ENCODE measurements at places on chromosomes 1 and 21. TPM values are rescaled to one million over a fixed set of nuclear protein-coding genes. Genes with fewer than 3 reads are reported as not detected.

Gene TMEM200B
- 11.0 TPM for total RNA-seq

DNA sequence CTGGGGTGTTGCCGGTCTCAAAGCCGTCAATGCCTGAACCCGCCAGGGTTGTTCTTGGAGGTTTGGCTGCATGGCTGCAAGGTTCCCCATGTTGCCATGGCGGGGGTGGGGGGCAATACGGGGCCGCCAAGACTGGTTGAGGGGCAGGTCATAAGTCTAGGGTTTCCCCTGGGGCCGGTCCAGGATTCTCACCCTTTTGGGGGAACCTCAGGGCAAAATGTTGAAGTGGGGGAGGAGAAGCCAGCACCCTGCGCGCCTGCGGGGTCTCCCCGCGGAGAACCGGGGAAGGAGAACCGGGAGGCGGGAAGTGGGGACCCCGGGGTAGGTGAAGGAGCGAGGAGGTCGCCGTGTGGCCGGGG lies 401 bp upstream of the ARHGEF10L start:
- H3K27me3 ChIP-seq = no peaks in the 10 kb centered on the region
- peaks cover 23% of the 10 kb centered on the region for H3K4me1 ChIP-seq
- no peak for DNase-seq
- H3K27ac ChIP-seq = no peak overlapping the region
- no peaks in the 10 kb centered on the region for H3K36me3 ChIP-seq
- peak overlapping the region; percentile 38 for H3K4me3 ChIP-seq

- no peaks in the 10 kb centered on the region for H3K4me1 ChIP-seq
- no peaks in the 10 kb centered on the region for H3K27me3 ChIP-seq
- no peaks in the 10 kb centered on the region for H3K36me3 ChIP-seq
- H3K4me3 ChIP-seq = no peak overlapping the region
These were observed 103.8 kb upstream of the CASZ1 start for GRCh38 chr1:10900251-10900651.

- DNase-seq = peak; percentile 69
- H3K4me3 ChIP-seq = peak within 1 kb of the TSS; percentile 44
- H3K27ac ChIP-seq = peak within 1 kb of the TSS; percentile 49
- peaks cover 29% of the 10 kb centered on the region for H3K4me1 ChIP-seq
- no peaks in the 10 kb centered on the region for H3K27me3 ChIP-seq
These were observed at the start of gene CDK18 for GRCh38 chr1:205504311-205505075. CDK18 (plus strand) TSS chr1:205504669; CDS start chr1:205523168, 18,499 bp downstream.

GRCh38 chr1:61699911-61700851 lies 24.8 kb downstream of the TM2D1 start:
- no peaks in the 10 kb centered on the region for H3K27me3 ChIP-seq
- H3K27ac ChIP-seq = no peak overlapping the region
- peaks cover 4% of the 10 kb centered on the region for H3K36me3 ChIP-seq
- no peak for DNase-seq
- H3K4me1 ChIP-seq = no peaks in the 10 kb centered on the region

Gene LCE2C
- not detected for total RNA-seq

Measured in H1 (cell line).